ENCODE measurements at places on chromosomes 12 and 14. TPM values are rescaled to one million over a fixed set of nuclear protein-coding genes. Genes with fewer than 3 reads are reported as not detected.

- DNase-seq, result no peak
These were observed 660.4 kb upstream of the TMEM132C start for GRCh38 chr12:127606476-127607015.

DNA sequence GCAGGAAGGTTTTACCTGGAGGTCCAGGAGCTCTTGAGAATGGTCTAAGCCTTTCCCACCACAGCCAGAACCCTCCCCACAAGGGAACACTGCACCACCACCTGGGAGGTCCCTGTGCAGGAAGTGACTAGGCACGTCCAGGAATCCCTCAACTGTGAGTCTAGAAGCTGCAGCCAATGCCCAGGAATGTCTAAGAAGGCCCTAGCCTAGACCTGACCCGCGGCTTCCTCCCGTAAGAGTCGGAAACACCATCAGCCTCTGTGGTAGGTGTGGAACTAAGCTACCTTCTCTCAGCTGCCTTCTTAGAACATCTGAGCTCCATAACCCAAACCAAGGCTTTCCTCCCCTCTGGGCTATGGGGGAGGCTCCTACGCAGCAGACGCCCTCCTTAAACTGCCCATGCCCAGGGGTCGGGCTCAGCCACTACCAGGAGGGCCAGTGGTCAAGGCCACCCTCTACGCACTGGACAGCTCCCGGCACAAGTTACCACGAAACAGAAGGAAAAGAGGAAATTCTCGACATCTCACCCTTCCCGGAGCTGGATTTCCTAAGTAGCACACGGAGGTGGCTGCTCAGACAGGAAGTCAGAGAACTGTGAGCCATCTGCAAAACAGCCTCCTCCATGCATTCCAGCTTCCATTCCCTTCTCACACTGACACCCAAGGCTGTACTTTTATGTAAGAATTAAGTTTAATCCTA is 25.5 kb downstream of the ZFYVE21 start:
- no peak for DNase-seq

DNA sequence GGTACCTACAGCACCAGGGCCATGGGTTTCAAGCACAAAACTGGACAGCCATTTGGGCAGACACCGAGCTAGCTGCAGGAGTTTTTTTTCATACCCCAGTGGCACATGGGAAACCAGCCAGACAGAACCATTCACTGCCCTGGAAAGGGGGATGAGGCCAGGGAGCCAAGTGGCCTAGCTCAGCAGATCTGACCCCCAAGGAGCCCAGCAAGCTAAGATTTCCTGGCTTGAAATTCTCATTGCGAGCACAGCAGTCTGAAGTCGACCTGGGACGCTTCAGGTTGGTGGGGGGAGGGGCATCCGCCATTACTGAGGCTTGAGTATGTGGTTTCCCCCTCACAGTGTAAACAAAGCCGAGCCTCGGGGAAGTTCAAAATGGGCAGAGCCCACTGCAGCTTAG is 81.2 kb upstream of the CCDC175 start:
- DNase-seq, result no peak

TMCC3 gene
- 18.2 TPM for total RNA-seq

OR4K15 gene
- not detected for total RNA-seq

All from lower leg skin (tissue), 4 donors.